ENCODE measurements at places on chromosomes 7 and 10.

GRCh38 chr7:33108554-33109004 lies 625 bp downstream of the RP9 start:
- DNase-seq, result no peak

DNA sequence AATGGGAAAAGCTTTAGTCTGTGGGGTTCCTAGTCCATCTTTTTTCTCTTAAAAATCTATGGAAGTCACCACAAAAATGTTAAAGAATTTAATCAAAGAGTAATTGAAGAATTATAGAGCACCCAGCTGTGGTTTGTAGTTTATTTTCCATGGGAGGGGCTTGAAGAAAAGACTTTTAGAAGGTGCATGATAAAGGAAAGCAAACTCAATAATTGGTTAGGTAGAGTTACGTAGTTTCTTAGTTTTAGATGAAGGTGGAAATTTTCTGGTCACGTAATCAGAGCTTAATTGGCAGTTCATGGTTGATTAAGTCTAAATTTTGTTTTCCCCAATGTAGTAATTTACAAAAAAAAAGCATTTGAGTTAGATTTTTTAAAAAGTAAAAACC lies 724 bp downstream of the ZNF107 start:
- DNase-seq, result no peak

DNA sequence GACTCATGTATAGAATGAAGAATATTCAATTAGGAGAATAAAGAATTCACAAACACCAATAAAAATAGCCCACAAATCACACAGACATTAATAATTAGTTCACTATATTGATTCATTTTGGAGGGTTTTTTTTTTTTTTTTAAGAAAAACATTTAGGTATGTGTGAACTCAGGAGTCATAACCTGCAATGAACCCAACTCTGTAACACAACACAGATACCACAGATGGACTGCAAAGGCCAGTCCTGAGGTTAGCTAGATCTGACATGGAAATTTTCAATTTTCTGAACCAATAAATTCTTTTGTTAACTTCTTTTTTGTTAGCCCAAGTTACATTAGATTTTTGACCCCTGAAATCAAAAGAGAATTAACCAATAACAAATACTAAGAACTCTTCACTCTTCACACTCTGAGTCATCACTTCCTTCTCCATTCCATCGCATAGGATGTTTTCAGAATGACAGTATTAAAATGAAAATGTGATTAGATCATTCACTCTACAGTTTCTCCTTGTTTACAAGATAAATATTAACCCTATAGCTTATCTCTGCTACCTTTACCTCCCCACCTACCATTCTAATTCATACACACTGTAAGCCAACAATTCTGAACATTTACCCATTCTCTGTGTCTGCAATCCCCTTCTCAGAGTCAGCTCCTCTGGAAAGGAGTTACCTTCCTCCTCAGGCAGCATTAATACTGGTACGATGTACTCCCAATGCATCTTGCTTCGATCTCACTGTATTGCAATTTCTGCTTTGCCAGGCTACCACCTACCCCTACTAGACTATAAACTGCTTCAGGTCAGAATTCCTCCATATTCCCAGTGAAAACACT lies 141.5 kb downstream of the LRRN3 start:
- DNase-seq, result no peak

- no peak for DNase-seq
Observed at GRCh38 chr10:102010961-102011360, 45.0 kb downstream of the ARMH3 start.

DNA sequence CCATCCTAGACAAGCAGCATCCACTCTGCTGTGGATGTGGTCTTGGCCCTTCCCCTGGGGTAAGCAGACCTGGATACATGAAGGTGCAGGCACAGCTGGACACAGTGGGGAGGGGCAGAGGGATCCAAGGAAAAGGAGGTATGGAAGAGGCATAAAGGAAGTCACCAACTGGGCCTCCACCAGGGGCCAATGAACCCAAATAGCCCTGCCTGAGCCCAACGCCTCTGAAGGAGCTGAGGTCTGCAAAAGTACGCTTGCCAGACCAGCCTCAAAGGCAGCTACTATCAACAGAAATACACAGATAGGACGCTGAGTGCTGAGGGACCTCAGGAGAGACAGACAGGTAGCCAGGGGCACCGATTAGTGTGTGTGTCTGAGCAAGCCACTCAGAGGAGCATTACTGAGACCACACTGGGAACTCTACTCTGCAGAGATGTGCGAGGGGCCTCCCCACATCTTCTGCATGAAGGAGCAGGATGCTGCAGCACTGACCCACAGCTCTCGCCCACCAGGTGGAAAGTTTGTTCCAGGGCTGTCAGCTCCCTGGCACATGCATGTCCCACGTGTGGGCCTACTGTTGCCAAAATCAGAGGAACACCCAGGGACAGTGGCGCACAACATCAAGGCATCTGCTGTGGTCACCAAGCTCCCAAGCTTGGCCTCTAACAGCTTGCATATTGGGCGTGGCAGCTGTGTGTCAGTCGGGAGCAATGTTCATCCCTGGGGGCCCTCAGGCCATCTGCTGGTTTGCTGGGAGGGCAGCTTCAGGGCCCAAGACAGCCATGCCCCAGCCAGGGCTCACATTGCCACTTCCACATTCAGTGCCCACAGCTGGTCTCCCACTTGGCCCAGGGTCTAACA lies 40.0 kb downstream of the MKI67 start:
- no peak for DNase-seq

DNA sequence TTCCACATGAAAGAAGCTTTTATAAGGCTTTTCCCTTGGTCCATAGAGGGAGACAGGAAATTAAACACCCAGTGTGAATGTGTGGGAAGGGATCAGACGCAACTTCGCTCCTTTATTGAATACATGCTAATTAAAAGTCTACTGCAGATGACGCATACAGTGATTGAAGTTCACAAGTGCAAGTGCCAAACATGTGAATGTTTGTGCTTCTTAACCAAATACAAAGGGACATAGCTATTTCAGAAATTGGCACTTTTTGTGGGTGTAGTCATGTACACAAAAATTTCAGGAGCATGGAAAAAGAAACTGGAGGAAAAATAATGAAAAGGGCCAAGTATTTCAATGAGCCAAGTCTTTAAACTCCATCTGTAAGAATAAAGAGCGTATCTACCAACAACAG lies 283.7 kb downstream of the SKAP2 start:
- no peak for DNase-seq

GRCh38 chr7:151626422-151627115 lies 106.9 kb upstream of the RHEB start:
- no peak for DNase-seq

DNA sequence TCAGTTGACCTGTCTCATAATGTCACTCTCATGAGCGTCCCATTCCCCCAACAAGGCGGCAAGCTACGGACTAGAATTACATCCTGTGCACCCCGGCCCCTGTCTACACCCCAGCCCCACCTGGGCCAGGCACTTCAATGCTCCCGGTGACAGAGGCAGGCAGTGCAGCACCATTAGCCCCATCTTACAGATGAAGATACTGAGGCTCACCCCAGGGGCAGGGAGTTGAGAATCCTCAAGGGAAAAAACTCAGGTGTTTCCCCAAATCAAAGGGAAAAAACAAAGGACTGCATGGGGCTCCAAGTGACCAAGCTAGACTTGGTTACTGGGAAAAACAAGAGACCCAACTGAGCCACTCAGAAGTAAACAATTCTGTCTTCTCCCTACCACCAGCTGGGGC lies 4.5 kb downstream of the DLG5 start:
- DNase-seq, result no peak
